Activated CD4-positive, alpha-beta T cell treated with anti-CD3 and anti-CD28 coated beads, Interleukin-2, amount 50 U/mL, for 1 hour (primary cell): ENCODE measurements at places on chromosomes 3 and 15.

GRCh38 chr3:187041362-187042307 is 97.7 kb downstream of the RPL39L start:
- peak; percentile 44 for DNase-seq

- no peak for DNase-seq
Observed at GRCh38 chr3:143081844-143082778, 37.5 kb upstream of the CHST2 start.

DNA sequence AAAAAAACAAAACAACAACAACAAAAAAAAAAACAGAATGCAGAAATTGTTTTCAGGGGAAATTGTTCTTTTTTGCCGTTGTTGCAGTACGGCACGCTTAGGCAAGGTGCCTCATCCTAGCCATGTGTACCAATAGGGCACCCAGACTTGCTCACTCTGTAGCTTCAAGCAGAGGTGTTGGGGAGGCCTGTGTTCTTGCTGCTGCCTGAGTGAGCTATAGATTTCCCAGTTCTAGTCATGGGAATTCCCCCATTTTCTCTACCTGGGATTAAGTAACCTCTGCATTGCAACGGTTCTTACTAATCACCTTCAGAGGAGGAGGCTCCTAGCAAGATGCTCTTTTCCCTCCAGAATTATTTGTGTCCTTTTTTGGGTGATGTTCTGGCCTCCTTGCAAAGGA is 12.9 kb upstream of the PARL start:
- DNase-seq: no peak

DNA sequence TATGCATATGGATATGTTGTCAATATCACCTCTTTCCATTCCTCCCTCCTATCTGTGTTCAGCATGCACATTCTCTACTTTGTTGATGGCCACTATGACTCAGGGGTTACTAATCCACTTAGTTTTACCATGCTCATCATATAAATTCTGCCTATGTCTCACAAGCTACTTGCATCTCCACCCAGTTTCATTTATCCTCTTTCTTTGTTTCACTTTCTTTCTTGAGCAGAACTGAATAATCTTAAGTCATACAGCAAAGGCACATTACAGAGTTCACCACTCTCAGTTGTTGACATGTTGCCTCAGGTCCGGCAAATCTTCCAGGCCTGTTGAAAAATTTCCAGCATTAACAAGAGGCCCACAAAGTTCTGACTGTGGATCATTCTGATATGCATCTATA is 71.5 kb downstream of the SSR3 start:
- no peak for DNase-seq

DNA sequence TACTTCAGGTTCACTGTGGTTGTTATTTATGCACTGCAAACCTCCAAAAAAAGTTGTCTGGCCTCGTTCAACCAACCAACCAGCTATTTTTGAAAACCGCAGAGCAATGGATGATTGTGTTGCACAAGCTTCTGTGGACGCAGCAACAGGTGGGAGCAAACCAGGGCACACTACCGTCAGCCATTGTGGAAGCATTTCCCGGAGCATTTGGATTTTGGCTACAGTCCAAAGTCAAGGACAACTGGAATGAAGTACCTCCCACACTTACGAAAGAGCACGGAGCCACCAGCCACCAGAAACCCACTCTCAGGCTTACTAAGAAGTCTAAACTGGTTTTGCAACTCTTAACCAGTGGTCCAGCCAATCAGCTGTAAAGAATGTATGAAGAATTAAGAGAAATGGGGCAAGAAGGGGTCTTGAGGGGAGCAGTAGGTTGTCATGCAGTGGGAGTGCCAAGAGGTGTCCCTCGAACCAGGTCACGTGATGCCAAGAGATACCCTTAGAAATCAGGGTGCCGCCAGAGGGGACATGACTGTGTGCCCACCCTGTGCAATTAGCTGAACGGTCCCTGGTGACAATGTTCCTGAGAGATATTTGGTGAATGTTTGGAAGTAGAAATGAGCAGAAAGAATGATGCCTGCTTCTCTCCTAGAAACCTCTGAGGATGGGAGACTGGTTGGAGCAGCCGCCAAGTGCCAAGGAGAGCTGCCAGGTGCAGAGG is 68.9 kb upstream of the PCSK6 start:
- DNase-seq: no peak

DNA sequence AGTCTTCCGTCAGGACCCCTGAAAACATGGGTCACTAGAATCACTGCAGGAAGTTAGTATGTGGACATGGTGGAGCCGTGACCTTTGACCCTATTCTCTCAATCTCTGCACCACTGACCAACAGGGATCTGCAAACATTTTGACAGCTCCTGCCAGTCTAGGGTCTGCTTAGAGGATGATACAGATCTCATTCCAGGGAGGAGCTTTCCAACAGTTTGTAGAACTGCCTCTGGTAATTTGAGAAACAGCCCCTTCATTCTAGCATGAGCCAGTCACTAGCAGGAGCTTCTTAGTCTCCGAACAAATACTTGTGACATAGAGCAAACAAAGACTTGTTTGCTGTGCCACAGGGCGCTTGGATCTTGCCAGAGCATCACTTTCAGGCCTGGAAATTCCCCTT is 270.3 kb upstream of the CFAP20DC start:
- DNase-seq: no peak

DNA sequence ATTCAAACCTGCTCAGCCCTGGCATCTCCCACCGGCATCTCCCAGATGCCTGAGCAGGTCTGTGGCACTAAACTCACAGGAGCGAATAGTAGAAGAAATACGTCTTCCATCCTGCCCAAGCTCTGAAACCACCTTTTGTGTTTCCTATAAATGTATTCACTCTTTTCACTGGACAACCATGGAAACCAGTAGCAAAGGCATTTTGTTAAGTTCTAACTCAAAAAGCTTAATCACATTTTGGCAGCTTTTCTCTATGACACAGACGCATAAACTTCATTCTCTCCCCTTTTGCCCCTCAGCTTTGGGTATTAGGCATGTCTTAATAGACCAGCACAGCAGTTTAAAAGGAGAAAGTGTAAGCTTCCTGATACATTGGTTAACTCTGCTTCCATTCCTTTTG is 24.5 kb upstream of the ARNT2 start:
- DNase-seq: no peak

- peak; percentile 47 for DNase-seq
Observed at GRCh38 chr15:25710184-25710583, 152.9 kb downstream of the ATP10A start.

DNA sequence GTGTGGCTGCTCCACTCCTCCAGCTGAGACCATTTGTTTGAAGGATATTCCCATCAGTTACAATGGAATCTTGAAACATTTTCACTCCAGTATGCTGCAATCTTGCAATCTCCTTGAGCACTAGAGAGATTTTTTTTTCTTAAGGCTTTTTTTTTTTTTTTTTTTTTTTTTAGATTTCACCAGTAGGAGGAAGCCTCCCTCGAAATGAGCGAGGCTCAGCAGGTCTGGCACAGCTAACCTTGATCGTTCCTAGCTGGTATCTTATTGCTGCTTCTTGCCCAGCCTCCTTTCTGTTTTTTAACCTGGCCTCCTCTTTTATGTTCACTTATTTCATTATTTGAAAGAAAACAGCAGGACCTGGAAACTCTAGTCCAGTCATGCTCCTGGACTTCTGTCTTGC is 48.1 kb downstream of the RAP2B start:
- DNase-seq: peak; percentile 35

DNA sequence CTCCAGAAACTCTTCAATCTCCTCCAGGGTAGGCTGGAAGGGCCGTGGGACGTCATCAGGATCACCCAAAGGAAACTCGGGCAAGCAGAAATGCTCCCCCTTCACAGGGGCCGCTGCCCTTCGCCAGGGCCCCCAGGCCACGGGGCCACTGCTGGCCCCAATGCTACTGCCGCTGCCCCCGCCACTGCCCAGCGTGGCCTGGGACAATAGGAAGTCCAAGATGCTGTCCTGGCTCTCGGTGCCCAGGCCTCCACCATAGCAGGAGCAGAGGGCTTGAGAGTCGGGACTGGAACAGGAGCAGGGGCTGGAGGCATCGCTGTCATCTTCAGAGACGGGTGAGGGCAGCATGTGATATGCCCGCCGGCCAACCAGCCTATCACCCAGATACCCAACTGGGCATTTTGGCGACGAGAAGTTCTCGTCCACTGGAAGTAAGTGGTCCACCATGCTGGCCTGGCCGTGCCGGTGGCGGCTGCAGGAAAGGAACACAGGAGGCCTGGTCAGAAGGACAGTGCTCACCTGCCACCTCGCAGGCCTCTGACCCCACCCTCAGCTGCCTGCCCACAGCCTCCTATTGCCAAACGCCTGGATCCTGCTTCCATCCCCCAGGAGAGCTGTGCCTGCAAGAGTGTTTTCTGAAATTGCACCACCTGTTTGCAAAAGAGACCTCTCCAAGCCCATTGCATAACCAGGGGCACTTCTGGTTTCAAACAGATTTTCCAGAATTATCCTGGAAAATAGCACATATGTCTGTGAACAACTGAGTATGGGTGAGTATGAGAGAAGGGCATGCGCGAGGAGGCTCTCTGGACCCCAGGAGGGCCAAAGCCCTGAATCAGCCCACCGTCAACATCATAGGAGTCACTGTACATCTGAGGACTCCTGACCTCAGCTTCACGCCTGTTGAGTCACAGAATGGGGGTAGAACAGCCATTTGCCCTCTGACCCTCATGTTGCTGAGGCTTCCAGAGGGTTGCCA is 4.4 kb downstream of the KLF15 start:
- DNase-seq: no peak

- DNase-seq: no peak
Observed at GRCh38 chr3:61141227-61141626, 110.0 kb downstream of the FHIT start.

GRCh38 chr3:156511987-156512677 is 42.8 kb downstream of the SSR3 start:
- no peak for DNase-seq

DNA sequence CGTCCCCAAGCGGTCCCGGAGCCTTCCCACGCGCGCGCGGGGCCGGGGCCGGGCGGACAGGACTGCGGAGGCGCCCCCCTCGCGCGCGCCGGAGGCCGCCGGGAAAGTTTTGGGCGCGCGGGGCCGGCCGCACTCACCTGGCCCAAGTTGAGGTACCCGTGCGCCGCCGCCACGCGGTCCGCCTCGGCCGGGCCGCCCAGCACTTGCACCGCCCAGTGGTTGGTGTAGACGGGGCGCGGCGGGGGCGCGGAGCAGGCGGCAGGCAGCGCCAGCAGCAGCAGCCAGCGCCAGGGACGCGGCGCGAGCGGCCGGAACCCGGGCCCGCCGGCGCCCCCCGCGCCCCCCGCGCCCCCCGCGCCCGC is 289 bp downstream of the PCSK6 start:
- no peak for DNase-seq

DNA sequence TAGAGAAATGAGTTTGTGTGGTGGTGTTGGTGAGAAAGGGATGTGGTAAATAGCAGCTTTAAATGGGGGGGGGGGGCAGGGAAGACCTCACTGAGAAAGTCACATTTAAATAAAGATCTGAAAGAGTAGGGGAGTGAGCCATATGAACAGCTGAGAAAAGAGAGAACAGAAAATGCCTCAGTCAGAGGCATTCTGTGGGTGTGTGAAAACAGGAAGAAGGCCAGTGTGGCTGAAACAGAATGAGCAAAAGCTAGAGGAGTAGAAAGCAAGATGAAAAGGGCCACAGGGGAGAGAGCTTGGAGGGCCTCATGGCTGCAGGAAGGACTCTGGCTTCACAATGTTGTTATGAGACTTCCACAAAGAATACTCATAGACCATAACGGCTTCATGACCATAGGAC is 783.3 kb downstream of the ZPLD1 start:
- DNase-seq: no peak

- DNase-seq: no peak
Observed at GRCh38 chr15:93882141-93882540, 349.2 kb upstream of the MCTP2 start.

DNA sequence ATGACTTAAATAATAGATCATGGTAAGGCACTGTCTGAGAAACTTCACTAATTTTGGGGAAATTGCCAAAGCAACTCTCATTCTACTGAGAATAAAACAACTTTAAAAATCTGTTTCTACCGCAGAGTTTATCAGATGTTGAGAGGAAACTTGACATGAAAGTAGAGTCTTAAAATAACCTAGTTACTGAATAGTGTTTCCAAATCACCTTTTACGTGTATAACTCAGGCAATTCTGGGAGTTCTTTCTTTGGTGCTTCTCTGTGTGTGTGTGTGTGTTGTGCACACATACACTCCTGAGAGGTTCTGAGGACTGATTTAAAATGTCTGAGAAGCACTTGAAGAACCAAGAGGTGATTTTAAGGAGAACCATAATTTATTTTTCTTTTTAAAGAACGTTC is 236.6 kb downstream of the SV2B start:
- DNase-seq: no peak

- no peak for DNase-seq
Observed at GRCh38 chr15:81373775-81374395, at the start of gene TMC3. TMC3 (minus strand) TSS chr15:81374213; CDS start chr15:81374077, 136 bp downstream.

DNA sequence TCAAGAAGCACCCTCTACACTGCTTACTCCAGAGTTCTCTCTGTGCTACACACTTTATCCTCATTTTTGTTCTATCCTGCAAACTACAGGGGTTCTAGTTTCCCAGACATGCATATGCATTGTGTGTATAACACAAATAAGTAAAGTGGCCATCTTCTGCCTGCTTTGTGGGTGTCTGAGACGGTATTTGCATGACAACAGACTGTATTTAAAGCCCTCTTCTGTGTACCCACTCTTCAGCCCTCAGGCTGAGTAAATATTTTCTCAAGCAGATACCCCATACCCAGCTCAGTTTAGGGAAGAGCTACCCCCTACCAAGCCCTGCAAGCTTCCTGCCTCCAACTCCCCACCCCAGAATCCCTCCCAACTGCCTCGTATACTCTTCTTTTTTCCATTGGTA is 31.7 kb downstream of the SYNPR start:
- no peak for DNase-seq

GRCh38 chr15:74768771-74769342 is 13.0 kb upstream of the CSK start:
- DNase-seq: peak; percentile 61

- DNase-seq: no peak
Observed at GRCh38 chr15:67125589-67126502, 60.4 kb downstream of the SMAD3 start.

GRCh38 chr3:139016430-139017048 is 4.2 kb downstream of the PRR23B start:
- DNase-seq: no peak

DNA sequence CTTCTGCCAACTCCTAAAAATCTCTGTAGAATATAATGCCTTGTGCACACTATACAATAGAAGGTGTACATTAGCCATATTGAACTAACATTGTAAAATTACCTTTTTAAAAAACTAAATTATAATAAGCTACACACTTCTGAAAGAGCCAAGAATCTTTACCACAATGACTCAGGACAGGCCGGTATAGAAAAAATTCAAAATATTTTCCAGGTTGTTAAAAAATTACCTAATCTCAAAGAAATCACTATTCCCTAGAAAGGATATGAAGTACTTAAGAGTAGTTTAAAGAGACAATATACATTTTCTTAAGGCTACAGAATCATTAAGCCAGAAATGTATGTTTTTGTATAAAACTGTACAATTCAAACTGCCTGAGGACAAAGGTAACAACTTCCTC is 48.5 kb downstream of the TJP1 start:
- DNase-seq: no peak
